Activated CD4-positive, CD25-positive, alpha-beta regulatory T cell treated with anti-CD3 and anti-CD28 coated beads, Interleukin-2, amount 50 U/mL, for 24 hours (primary cell): ENCODE measurements at places on chromosomes 12 and 14.

- ATAC-seq = no peak
These were observed 115.2 kb downstream of the C12orf75 start for GRCh38 chr12:105445649-105446048.

- ATAC-seq = no peak
These were observed 17.0 kb downstream of the TBX3 start for GRCh38 chr12:114666746-114667668.

GRCh38 chr12:30202521-30203254 lies 418.9 kb upstream of the TMTC1 start:
- no peak for ATAC-seq

DNA sequence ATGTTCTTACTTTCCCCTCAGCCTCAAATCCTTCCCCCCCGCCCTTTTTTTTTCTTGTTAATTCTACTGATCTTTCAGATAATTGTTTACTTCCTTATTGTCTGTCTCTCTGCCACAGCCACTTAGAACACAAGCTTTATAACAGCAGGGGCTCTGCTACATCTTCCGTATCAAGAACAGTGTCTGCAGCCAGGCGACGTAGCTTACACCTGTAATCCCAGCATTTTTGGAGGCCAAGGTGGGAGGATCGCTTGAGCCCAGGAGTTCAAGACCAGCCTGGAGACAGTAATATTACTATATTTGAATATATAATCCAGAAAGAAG lies 5.4 kb downstream of the SOS2 start:
- no peak for ATAC-seq

DNA sequence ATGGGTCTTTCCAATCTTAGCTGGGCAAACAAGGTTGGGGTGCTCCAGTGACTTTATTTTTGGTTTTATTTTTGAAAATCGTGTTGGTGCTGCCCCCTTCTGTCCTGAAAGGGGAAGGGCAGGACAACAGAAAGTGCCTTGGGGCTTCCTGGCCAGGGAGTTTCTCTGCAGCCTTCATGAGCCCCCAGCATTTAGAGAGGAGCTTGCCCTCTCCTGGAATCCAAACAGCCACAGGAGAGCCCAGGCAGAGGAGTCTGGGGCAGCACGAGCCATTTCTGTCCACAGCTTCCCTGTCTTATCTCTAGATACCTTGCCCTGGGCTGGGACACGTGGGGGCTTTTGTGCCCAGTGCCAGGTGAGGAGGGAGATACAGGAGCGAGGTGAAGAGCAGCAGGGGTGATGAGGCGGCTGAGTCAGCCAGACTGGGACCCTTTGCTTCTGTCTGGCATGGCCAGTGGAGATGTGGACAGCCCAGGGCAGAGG lies 4.4 kb upstream of the C1RL start:
- no peak for ATAC-seq

- ATAC-seq = no peak
These were observed 54.7 kb upstream of the CLMN start for GRCh38 chr14:95374239-95374997.

DNA sequence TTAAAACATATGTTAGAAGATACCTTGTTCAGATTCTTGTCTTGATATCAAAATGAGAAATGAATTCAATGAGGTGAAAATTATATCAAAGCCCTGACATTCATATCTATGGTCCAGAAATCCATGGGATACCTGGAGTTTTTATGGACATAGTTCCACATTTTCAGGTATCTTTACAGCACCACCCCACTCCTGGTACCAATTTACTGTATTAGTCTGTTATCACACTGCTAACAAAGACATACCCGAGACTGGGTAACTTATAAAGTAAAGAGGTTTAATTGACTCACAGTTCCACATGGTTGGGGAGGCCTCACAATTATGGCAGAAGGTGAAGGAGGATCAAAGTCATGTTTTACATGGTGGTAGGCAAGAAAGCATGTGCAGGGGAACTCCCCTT lies 361.5 kb downstream of the PRKD1 start:
- no peak for ATAC-seq

DNA sequence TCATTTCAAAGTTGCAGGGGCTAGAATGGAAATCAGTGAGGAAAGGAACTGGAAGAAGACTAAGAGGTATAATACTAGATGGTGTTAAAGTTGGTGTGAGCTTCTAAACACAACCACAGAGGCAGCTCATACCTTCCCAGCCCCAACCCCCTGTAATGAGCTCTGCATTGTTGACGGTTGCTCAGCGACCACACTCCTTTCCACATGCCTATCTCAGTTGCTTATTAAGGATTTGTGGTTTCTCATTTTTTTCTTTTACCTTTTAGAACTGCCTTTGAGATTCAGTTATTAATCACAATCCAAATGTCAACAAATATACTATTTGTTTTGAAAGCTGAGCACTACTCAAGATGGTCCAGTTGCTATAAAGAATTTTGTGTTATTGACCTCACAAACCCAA lies 62.1 kb upstream of the KIF21A start:
- no peak for ATAC-seq

GRCh38 chr14:59356767-59357166 lies 108.4 kb downstream of the GPR135 start:
- no peak for ATAC-seq

GRCh38 chr12:123986374-123986965 lies 13.5 kb downstream of the ZNF664 start:
- no peak for ATAC-seq

GRCh38 chr12:12654691-12655460 lies 41.1 kb downstream of the GPR19 start:
- ATAC-seq = no peak

DNA sequence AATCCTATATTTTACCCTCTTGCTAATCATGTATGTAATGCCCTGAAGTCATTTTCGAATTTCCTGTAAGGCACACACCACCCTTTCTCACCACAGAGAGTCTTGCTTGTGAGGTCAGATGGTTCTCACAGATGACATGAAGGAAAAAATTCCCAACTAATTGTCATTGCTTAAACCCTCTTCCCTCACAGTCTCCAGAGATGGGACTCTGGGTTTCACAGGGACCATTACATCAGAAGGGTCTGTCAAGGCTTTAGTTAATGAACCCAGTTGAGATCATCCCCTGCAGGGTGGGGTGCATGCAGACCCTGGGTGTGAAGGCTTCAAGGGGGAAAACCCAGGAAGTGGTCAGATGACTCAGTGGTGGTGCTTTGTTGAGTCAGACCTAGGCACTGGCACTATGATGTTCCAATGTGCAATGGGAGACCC lies 229.6 kb downstream of the BCAT1 start:
- ATAC-seq = peak; percentile 88

- ATAC-seq = no peak
These were observed 22.7 kb downstream of the ITPR2 start for GRCh38 chr12:26810330-26810729.

- no peak for ATAC-seq
These were observed 4.0 kb upstream of the KRT73 start for GRCh38 chr12:52622349-52622748.

DNA sequence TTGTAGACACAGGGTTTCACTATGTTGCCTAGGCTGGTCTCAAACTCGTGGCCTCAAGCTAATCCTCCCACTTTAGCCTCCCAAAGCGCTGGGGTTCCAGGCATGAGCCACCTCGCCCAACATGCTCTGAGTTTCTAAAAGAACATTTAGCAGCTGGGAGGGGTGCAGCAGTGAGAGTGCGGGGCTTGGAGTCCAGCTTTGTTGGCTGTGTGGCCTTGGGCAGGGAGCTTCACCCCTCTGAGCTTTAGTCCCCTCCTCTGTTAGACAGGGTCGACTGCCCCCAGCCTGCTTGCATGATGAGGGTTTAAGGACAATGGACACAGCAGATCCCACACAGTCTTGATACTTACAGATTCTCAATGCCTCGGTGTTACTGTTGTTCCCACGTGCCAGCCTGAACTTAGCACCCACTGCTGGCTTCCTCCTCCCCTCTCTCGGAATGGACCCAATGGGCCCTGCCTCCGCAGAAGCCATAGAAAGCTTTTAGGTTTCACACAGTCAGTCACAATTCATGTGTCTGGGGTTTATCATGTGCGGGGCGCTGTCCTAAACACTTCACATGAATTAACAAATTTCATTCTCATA lies 54.6 kb downstream of the PSMA6 start:
- ATAC-seq = no peak

- no peak for ATAC-seq
These were observed 79.2 kb upstream of the DIO3 start for GRCh38 chr14:101482066-101482465.

- no peak for ATAC-seq
These were observed at the start of gene TMTC1 for GRCh38 chr12:29783773-29784666. Gene TMTC1 (minus strand): TSS chr12:29783942. CDS start chr12:29783751, 191 bp downstream.

DNA sequence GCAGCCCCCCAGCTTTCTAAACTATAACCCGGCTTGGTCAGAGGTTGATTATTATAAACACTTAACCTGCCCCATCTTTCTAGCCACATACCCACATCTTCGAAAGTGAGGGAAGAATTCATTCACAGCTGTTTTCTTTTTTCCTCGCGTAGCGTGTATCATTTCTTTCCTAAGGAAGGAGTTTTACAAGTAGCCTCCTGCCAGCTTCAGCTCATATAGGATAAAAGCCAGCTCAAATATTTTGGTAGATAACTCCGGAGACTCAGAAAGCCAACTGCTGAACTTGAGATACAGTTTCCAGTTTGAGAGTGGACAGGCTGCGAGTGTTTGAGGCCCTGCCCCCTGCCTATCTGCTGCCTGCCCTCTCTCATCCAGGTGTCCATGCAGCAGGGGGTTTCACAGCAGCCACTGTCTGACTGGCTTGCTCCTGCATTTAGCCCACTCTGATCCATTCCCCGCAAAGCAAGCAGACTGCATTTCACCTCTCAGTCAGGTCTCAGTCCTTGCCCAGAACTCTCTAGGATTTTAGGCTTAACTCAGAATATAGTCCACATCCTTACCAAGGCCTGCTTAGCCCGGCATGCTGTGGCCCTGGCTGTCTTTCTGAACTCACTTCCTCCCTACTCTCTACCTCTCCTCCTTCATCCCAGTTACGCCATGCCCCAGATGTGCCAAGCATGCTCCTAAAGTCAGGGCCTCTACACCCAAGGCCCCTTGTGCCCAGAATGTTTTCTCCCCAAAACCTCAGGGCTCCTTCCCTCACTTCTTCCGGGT lies 46.9 kb downstream of the EVL start:
- no peak for ATAC-seq

- no peak for ATAC-seq
These were observed 27.1 kb upstream of the DIO3 start for GRCh38 chr14:101534198-101534597.

GRCh38 chr12:92039046-92039445 lies 106.6 kb downstream of the BTG1 start:
- ATAC-seq = no peak

GRCh38 chr12:11981121-11981733 lies 89.5 kb upstream of the BCL2L14 start:
- ATAC-seq = peak; percentile 87
